ENCODE measurements at places on chromosomes 11 and 22.

DNA sequence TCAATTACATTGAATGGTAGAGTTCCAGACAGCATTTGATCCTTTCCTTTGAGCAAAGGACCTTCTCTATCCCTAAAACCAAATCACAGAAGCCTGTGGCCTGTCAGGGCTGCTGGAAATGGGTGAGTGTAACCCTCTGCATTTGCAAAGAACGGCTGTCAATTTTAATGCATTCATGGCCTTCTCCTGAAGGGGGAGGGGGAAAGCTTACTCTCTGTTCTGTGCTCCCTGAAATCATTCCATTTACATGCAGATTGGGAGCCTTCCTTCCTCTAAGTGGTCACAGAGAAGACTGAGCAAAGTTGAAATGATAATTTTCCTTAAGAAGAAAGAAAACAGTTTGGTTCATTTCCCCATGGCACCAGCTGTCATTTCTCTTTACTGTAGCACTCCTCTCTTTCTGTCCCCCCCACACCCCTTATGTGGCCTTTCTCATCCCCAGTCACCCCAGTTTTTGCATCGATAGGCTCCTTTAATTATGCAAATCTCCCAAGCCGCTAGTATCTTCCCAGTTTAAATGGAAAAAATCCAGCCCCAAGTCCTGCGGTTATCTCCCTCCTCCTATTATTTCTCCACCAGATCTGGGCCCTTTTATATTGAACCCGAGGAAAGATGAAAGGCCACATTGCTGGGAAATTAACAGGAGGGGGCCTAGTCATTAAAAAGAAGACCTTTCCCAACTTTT is 109.4 kb upstream of the KIRREL3 start:
- DNase-seq: no peak

DNA sequence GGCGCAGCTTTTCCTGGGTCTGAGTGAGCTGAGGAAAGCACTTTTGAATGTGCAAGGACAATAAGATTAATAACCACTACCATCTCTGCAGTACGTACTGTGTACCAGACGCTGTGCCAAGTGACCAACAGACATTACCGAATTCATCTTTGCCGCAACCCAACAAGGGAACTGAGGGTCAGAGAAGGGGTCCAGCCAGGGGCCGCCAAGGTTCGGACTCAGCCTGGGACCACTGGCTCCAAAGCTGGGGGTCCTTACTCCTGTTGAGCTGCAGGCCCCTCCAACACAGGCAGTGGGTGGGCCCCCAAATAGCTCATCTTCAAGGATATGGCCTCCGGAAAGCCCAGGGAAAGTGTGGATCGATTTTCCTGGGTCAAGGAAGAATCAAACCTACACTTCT is 55.0 kb upstream of the EMID1 start:
- DNase-seq: no peak

- no peak for DNase-seq
These were observed 116.1 kb downstream of the ATXN10 start for GRCh38 chr22:45787759-45788158.

DNA sequence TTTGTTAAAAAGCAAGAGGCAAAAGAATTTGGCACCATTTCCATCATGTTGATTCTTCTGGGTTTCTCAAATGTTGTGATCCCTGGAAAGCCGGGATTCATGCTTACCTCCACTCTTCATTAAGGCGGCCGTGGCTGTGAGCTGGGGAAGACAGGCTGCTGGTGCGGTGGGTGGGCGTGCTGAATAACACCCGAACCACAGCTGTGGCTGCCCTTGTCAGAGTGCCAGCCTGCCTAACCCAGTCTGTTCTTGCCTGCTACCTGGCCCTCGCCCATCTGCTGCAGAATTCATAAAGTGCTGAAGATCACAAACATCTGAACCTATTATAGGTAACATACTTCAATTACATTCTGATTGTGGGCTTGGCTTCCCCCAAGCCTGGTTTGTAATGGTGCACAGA is 95.8 kb upstream of the RCN1 start:
- DNase-seq: no peak

DNA sequence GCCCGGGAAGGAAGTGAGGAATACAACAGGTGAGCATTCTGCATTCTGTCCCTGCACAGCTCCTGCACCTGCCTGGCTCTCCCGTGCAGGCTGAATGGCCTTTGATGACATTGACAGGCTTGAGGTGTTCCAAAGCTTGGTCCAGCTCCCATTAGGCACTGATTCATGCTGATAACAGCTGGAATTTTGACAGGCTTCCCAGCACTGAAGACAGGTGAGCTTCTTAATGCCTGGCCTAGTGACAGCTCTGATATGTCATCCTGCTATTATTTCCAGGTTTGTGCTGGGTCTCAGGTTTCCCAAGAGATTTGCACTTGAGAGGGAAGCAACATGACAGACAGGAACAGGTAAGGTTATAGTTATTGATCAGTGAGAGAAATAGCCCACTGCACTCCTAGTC is 58.0 kb upstream of the MTNR1B start:
- DNase-seq: no peak

- no peak for DNase-seq
These were observed 130.5 kb downstream of the LARGE1 start for GRCh38 chr22:33789690-33790253.

- DNase-seq: no peak
These were observed 24.5 kb upstream of the MMP8 start for GRCh38 chr11:102749101-102749722.

DNA sequence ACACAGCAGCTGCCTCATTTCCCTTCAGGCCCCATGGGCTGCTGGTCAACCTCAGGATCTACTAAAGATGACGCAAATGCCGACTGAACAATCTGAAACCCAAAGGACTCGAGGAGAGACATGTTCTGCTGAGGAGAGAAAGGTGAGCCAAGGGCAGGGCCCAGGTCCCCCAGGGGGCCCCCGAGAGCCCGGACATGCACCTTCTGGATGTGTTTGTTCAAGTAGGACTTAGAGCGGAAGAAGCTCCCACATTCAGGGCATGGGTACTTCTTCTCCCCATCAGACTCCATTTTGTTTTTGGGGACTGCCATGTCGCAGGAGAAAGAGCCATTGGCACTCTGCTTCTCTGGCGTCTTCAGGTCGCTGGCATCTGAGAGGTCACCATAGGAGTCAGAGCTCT is 19.3 kb downstream of the PATZ1 start:
- DNase-seq: no peak

GRCh38 chr22:44400763-44401060 is 88.0 kb upstream of the SHISAL1 start:
- no peak for DNase-seq

DNA sequence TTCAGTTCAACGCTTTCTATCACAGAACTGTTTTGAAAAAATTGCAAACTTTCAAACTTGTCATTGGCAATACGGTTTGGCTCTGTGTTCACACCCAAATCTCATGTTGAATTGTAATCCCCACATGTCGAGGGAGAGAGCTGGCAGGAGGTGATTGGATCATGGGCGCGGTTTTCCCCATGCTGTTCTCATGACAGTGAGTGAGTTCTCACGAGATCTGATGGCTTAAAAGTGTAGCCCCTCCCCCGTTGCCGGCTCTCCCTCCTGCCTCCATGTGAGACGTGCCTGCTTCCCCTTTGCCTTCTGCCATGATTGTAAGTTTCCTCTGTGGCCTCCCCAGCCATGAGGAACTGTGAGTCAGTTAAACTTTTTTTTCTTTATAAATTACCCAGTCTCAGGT is 1144.0 kb downstream of the BRD1 start:
- no peak for DNase-seq

DNA sequence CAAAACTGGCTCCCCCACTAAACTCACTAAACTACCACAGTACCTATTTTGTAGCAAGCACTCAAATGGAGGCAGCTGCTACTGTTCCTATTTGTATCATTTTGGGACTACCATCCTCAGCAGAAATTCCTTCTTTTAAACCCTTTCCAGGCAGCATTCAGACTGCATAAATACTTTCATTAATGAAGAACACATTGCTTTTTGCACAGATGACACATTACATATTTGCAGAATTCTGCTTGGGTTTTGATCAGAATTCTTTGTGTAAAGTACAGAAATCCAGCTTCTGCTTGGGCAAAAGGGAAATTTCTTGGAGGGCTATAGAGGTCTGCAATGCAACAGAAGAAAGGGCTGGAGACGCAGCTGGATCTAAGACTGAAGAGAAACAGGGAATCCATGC is 24.2 kb downstream of the RBX1 start:
- no peak for DNase-seq

DNA sequence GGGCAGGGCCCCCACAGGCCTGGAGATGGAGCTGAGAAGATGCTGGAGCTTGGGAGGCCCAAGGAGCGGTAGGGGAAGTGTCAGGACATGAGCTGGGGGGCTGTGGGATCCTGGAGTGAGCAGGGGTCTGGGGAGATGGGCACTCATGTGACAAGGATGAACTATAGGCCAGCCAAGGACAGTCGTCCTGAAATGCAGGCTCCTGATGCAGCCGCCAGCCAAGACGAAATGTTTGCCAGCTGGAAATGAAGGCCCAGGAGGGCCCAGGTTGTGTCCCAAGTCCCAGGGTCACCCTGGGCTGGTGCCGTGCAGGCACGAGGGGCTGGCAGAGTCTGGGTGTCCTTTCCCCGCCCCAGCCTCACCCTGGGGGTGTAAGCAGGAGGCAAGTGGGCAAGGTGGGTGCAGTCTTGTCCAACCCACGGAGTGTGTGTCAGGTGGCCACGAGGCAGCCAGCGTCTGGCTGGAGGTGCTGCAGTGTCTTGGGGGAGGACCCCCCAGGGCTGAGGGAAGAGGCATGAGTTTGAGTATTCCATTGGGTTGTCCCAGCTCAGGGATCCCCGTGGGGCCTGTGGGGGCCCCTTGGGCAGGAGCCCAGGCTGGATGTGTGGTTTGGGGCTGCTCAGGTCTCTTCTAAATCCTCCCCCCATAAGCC is 21.4 kb downstream of the MRGPRG start:
- no peak for DNase-seq

DNA sequence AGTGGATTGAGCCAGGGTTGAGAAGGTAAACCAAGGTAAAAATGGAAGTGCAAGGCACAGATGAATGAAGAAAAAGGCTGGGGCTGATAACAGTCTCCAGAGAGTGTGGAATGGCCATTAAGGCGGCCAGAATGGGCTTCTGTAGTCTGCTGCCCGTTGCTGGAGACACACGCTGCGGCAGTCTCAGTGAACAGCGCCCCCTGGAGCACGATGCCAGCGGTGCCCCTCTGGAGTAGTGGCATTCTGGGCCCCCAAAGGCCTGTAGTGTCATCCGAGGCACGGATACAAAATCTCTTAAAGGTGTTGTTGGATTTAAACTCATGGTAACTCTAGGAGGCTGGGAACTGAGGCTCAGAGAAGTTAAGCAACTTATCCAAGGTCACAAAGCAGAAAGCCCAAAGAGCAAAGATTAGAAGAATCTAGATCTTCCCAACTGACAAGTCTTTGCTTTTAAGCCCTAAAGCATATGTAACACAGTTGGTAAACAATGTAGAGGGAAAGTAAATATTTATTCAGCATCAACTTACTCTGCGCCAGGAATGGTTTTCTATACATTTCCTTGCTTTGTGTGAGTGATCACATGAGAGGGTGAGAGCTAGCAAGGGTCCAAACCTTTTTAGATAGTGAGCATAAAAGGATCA is 18.2 kb downstream of the KCNJ1 start:
- DNase-seq: peak; percentile 52

DNA sequence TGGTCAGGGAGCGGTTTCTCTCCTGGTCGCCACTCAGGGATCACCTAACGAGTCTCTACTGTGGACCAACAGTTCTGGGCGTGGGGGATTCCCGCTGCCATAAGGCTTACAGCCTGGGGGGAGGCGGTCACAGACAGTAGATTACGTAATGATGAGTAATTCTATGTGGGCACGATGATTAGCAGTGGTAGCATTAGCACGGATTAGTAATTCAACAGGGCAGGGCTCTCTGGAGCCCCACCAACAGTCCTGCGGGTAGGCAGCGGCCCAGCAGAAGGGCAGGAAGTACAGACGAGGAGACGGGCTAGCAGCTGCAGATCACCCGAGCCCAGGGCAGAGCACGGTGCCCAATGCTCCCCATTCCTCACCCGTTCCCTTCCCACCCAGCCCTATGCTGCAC is 3.6 kb downstream of the SHISAL1 start:
- no peak for DNase-seq

- no peak for DNase-seq
These were observed 4.6 kb downstream of the C11orf96 start for GRCh38 chr11:43947003-43947500.

- DNase-seq: no peak
These were observed 16.1 kb downstream of the TUB start for GRCh38 chr11:8097062-8097461.

DNA sequence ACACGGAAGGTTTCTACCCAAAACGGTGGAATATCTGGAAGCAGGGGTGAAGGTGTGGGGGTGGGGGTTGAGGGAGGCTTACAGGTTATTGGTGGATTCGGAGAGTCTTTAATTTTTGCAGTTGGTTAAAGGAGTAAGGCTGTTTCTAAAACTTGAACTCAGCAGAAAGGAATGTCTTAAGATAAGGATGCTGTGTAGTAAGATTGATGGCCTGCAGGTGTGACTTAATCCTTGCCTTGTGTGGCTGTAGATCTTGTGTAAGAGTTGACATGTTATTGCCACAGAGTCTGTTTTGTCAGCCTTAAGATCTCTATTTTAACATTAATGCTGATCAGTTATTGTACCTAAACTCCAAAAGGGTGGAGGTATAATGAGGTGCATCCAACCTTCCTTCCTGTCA is 16.4 kb upstream of the OR6M1 start:
- no peak for DNase-seq

DNA sequence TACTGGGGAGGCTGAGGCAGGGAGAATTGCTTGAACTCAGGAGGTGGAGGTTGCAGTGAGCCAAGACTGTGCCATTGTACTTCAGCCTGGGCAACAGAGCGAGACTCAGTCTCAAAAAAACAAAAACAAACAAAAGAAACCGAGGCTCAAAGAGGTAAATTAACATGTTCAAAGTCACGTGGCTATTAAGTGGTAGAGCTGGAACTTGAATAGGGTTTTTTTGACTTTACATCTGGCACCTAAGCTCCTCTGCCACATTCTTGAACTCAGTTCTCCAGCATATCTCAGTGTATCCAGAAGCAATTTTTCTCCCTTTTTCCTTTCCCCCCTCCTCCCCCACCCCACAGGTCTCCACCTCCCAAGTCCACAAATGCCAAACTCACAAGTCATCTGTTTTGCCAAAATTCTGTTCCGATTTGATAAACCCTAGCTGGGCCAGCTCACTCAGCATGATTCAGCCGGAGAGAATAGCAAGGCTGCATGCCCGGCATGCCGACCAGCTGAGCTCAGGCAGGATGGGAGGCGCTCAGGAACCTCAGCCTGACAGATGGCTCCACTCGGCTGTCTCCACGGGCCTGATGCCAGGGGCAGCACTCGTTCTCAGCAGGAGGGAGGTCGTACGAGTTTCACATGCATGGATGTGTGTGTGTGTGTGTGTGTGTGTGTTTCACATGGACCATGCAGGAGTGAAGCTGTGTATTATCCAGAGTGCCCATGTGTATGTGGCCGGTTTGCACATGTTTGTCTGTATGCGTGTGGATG is 63.2 kb upstream of the RRAS2 start:
- no peak for DNase-seq

DNA sequence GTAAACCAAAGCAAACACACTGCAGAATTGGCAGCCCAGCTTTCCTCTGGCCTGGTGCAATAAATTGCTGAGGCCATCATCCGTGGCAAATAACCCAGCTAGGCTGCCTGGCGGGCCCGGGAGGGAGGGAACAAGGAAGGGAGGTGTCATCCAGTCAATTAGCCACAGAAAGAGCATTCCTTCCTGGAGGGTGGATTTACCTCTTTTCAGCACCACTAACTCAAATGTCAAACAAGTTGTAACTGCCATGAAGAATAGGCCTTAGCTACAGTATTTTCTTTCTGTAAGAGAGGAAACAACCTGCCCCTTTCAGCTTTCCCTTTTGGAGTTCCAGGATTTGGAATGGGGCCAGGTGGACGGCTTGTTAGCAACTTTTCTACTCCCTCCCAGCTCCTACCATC is 163.8 kb upstream of the BDNF start:
- no peak for DNase-seq

Data from activated CD4-positive, alpha-beta T cell treated with anti-CD3 and anti-CD28 coated beads, Interleukin-2, amount 50 U/mL, for 4 hours (primary cell).